ENCODE measurements at places on chromosomes 2 and 18. TPM values are rescaled to one million over a fixed set of nuclear protein-coding genes. Genes with fewer than 3 reads are reported as not detected.

The XPO1 gene
- total RNA-seq, result 297 TPM

The GALNT13 gene
- total RNA-seq, result not detected

The CD207 gene
- not detected for total RNA-seq

The IL37 gene
- total RNA-seq, result 0.36 TPM

The SERPINB4 gene
- not detected for total RNA-seq

The DYNAP gene
- total RNA-seq, result not detected

The SLC40A1 gene
- total RNA-seq, result under 0.01 TPM

The RAX gene
- not detected for total RNA-seq

The UGT1A10 gene
- total RNA-seq, result not detected

The TEKT4 gene
- not detected for total RNA-seq

The MPP4 gene
- total RNA-seq, result 24.3 TPM

The LOXHD1 gene
- not detected for total RNA-seq

The TCF4 gene
- total RNA-seq, result 89.8 TPM

The ABHD1 gene
- total RNA-seq, result not detected

The REG1B gene
- not detected for total RNA-seq

The SULT1C2 gene
- total RNA-seq, result not detected

The MLPH gene
- 121 TPM for total RNA-seq

All from RPMI7951 (cell line).